ENCODE measurements at places on chromosomes 16 and 17.

- DNase-seq: no peak
Observed at GRCh38 chr17:2952174-2952845, 111.1 kb downstream of the OR1D5 start.

- peak; percentile 66 for DNase-seq
Observed at GRCh38 chr17:2011411-2012371, 13.4 kb downstream of the RTN4RL1 start.

DNA sequence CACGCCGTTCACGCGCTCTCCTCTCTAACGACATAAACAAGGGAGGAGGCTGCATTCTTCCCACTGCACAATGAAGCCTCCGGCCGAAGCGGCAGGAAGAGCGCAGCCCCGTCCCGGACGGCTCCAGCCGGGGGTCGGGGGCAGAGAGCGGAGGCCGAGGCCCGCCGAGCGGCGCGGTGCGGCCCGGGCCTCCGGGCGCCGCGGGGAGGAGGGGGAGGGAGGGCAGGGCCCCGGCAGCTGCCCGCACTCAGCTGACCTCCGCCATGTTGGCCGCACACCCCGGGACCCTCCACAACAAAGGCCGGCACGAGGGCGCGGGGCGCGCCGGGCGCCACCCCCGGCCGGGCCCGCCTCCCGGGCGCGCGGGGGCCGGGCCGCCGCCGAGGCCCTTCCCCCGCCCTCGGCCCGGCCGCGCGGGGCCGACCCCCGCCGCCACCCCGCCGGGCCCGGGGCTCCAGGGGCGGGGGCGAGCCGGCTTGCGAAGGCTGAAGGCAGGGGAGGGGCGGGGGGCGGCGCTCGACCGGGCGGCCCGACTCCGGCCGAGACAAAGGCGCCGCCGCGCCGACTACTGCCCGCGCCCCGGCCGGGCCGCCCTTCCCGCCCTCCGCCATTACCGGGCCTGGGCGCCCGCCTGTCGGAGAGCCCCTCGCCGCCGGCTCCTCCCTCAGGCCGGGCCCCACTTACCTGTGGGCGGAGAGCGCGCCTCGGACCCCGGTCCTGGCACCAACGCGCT, 527 bp downstream of the SIAH1 start:
- DNase-seq: peak; percentile 36

DNA sequence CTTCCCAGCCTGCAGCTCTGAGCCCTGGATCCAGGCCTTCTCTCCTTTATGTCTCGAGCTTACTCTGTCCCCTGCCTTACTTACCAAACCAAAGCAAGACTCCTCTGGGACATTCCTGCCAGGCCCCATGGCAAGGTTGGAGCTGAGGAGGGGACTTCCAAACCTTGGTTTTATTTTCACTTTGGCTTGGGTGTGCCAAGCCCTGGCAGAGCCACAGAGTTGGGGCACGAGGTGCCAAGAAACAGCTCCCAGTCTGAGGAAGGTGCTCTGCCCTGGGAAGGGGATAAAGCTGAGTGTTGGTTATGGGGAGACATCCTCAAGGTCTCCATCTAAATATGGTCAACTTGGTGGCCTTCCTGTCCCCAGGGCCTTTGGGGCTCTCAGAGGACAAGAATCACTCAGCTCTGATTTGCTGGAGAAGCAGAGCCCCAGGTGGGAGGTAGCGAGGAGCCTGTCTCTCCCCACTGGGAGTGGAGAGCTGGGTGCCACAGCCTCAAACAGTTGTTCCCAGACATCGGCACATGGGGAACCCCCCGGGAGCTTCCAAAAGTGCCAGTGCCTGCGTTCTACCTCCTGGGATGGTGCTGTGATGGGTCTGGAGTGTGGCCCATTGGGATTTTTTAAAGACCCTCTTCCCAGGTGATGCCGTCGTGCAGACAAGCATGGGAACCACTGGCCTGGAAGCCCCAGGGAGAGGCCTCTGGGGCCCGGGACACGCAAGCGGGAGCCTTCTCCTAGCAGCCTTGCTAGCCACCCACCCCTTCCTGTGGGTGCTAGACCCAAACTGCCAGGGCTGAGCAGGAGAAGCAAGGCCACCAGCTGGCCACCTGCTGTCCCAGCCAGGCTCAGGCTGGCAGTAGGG, 10.3 kb downstream of the NLRC5 start:
- no peak for DNase-seq

- peak; percentile 32 for DNase-seq
Observed at GRCh38 chr16:58628845-58629732, 537 bp downstream of the CNOT1 start.

GRCh38 chr17:6640536-6641246, at the start of the genes KIAA0753 and TXNDC17:
KIAA0753 (minus strand) TSS chr17:6640711; CDS start chr17:6635103, 5,608 bp downstream.
TXNDC17 (plus strand) TSS chr17:6641060; CDS start chr17:6641083, 23 bp downstream.
- DNase-seq: peak; percentile 93

DNA sequence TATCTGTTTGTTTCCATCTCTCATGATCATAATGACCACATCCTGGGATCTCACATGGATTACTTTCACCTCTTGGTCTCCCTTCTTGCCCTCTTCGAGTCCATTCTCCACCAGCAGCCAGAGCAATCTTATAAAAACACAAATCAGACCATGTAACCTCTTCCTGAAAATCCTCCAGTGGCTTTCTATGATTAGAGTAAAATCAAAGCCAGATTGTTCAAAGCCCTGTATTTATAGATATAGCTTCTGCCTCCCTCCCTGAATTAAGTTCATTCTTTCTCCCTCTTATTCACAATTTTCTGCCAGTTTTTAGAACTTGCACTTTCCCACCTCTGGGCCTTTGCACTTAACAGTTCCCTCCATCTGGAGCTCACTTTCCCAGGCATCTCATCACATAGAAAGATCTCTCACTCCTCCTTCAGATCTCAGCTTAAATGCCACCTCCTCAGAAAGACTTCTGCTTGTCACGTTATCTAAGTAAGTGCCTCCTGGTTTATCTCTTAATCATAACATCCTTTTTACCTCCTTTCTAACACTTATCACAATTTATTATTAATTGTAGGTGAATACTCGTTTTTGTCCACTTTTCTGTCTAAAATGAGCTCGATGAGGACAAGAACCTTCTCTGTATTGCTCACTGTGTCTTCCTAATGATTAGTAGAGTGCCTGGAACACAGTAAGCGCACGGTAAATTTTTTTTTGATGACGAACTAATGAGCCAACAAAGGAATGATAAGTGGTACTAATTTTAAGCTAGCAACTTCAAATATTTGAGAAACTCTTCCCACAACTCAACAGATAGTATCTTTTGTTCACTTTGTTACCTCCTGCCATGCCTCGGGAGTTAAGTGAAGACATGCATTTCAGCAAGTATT, 80.5 kb downstream of the CYB561 start:
- no peak for DNase-seq

DNA sequence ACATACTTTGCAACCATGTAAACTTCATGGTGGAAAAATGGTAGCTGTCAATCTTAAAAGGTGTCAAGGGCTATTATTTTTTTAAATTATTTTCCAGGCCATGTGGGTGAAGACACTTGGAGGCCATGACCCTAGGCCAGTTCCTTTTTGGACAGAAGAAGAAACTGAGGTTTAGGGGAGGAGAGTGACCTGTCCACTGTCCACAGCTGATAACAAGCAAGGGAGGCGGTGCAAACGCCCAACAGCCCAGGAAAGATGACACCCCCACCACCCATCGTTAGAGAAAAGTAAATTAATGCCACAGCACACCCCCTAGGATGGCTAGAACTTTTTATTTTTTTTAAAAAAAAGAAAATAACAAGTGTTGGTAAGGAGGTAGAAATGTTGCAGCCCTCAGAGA, 19.2 kb downstream of the ENPP7 start:
- DNase-seq: no peak

GRCh38 chr16:87240211-87241136, 76.7 kb downstream of the C16orf95 start:
- DNase-seq: no peak

- no peak for DNase-seq
Observed at GRCh38 chr16:19997734-19998133, 76.0 kb downstream of the GPR139 start.

DNA sequence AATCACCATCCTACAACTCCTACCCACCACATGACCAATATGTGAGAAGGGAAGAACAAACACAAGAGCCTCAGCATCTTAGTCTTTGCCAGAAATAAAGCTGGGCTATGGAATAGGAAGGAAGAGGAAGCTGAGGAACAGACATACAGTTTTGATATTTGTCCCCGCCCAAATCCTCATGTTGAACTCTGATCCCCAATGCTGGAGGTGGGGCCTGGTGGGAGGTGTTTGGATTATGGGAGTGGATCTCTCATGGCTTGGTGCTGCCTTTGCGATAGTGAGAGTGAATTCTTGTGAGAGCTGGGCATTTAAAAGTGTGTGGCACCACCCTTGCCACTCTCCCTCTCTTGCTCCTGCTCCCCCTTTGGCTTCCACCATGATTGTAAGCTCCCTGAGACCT, 52.4 kb upstream of the NLK start:
- no peak for DNase-seq

GRCh38 chr16:50299508-50300105, 33.3 kb downstream of the ADCY7 start:
- no peak for DNase-seq

GRCh38 chr16:81097230-81097629, 1.0 kb upstream of the GCSH start:
- no peak for DNase-seq

DNA sequence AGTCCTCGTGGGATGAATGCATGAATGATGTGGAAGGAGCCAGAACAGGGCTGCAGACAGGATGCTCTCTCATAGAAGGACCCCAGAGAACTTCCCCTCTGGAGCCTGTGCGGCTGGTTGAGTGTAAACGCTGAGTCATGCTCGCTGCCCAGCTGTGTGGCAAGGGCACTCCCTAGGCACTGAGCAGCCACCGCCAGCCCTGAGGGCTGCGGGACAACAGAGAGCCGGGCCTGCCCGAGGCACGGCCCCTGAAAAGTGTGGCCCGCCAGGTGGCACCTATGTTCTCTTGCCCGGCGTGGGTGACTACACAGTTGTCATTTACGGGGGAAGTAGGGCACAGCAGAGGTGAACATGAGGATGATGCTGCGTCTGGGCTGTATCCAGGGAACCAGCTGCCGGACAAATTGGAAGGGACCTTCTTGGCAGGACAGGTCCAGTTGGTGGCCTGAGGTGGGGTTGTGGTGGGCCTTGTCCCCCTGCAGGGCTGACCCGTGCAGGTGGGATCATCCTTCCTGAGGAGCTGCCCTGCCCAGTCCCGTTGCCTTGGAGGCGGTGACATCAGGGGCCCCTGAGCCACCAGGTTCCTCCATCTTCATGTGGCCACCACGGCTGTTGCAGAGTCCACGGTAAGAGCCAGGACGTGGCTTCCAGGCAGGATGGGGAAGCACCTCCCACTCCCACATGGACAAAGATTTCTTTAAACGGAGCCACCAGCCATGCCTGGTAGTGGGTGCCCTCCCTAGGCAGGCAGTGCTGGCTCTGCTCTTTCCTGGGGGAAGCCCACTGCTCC, 94.8 kb upstream of the CBX4 start:
- no peak for DNase-seq

GRCh38 chr17:11488407-11488806, 109.9 kb upstream of the DNAH9 start:
- no peak for DNase-seq

GRCh38 chr17:79608624-79608959, 2.3 kb downstream of the RBFOX3 start:
- no peak for DNase-seq

GRCh38 chr17:3788200-3788599, 12.8 kb downstream of the ITGAE start:
- no peak for DNase-seq

DNA sequence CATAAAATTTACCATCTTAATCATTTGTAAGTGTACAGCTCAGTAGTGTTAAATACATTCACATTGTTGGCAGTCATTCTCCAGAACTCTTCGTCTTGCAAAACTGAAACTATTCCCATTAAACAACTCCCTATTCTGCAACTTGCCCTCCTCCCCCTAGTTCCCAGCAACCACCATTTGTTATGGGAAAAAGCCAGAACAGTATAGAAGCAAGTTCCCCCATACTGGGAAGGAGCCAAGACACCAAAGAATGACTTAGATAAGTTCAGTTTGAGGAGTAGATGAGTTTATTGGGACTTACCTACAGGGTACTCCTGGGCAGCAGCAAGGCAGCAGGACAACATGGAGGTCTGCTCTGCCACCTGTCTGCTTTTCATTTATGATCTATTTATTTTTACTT, 39.3 kb upstream of the TEKT1 start:
- no peak for DNase-seq

- DNase-seq: no peak
Observed at GRCh38 chr17:3964203-3965117, at the start of gene ATP2A3. ATP2A3 (minus strand) TSS chr17:3964437; CDS start chr17:3964291, 146 bp downstream.

DNA sequence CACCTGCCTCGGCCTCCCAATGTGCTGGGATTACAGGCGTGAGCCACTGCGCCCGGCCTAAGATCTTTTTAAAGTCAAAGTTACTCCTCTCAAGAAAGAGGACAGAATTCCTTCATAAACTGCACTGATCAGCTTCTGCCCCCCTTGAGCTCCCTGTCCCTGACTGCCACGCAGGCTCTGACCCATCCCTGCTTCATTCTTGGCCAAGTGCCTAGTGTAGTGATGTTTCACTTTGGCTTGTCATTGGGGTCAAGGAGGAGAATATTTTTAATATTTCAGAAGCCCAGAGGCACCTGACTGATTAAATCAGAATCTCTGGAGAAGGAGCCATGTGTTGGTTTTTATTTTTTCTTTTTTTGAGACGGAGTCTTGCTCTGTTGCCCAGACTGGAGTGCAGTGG, 9.1 kb downstream of the MRM1 start:
- DNase-seq: no peak

- no peak for DNase-seq
Observed at GRCh38 chr16:50253514-50253910, 12.8 kb upstream of the ADCY7 start.

DNA sequence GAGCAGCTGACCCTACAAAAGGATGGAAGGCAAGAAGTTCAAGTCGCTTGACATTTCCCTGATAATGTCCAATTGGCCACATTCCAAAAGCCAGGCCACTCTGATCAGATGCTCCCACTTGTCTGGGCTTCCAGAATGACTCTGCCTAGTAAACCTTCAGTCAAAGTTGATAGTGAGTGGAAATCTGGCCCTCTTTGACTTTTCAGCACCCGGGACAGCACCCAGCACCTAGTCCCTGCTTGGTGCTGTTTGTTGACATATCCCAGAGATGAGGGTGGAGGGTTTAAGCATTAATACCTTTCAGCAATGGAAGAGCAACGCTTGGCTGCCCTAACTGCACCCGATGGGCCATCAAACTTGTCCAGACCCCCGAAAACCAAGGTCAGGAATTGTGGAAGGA, 131.3 kb downstream of the AIPL1 start:
- peak; percentile 39 for DNase-seq

DNA sequence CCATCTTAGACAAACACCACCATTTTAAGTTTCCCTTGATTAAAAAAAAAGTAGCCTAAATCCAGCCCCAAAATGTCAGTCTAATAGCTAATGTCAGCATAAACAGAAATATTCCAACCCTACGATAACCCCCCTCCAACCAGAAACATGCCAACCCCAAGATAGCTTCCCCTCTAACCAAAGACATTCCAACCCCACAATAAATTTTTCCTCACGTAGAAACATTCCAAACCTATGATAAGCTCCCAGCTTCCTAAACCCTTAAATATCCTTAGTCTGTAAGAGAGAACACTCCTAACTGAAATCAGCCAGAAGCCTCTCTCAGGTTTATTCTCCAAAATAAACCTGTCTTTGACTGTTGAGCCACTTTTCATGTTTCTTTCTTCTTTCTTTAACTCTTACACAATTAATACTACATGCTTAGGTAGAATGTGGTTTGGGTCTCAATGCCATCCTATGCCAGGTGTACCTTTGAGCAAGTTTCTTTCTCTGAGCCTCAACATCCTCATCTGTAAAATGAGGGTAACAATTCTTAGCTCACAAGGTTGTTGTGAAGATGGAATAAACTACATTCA, 10.5 kb upstream of the KRT38 start:
- DNase-seq: peak; percentile 9

- DNase-seq: no peak
Observed at GRCh38 chr17:78343543-78344201, 16.2 kb downstream of the SOCS3 start.

GRCh38 chr16:8611886-8612600, 9.5 kb upstream of the METTL22 start:
- peak; percentile 13 for DNase-seq

All from astrocyte of the spinal cord (primary cell).